ENCODE measurements at places on chromosomes 1 and 21.

GRCh38 chr1:183027031-183027430 is 3.8 kb downstream of the LAMC1 start:
- DNase-seq: no peak

- peak; percentile 15 for DNase-seq
Observed at GRCh38 chr1:186404454-186405051, 28.9 kb downstream of the ODR4 start.

DNA sequence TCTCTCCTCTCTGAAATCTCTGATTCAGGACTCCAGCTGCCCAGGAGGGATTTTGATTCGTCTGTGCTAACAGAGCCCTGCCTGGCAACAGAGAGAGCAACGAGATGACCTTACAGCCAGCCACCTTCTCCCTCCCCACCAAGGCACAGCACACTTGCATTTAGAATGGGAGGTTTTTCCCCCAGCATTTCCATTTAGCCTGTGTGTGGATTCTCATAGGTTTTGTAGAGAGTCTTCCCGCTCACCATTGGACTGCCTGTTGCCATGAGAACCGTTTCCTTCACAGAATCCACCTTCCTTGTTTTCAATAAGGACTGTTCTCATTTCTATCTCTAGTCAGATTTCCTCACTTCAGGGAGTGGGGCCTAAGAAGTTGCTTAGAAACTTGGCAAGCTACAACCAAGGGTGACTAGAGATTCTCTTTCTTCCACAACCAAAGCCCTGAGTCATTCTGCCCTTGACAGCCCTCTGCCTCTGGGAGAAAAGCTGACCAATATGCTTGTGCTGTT is 5.8 kb upstream of the IKBKE start:
- peak; percentile 75 for DNase-seq

GRCh38 chr21:41195311-41195710 is 27.4 kb downstream of the BACE2 start:
- DNase-seq: no peak

All from RPMI7951 (cell line).